Peyer's patch (tissue), 4 donors: ENCODE measurements at places on chromosomes 12 and 14. TPM values are rescaled to one million over a fixed set of nuclear protein-coding genes. Genes with fewer than 3 reads are reported as not detected.
A peak's percentile ranks its signal among the peaks of the same experiment; 100 is the strongest.

The PRH2 gene
- total RNA-seq: not detected

The PLD4 gene
- total RNA-seq: 1.7 TPM

The PLXNC1 gene
- total RNA-seq: 0.88 TPM

The ANKRD33 gene
- total RNA-seq: not detected

The ITGB7 gene
- total RNA-seq: 3.8 TPM

The DBX2 gene
- total RNA-seq: not detected

The AQP6 gene
- not detected for total RNA-seq

The CCDC38 gene
- total RNA-seq: not detected

The SLC5A8 gene
- 0.54 TPM for total RNA-seq

DNA sequence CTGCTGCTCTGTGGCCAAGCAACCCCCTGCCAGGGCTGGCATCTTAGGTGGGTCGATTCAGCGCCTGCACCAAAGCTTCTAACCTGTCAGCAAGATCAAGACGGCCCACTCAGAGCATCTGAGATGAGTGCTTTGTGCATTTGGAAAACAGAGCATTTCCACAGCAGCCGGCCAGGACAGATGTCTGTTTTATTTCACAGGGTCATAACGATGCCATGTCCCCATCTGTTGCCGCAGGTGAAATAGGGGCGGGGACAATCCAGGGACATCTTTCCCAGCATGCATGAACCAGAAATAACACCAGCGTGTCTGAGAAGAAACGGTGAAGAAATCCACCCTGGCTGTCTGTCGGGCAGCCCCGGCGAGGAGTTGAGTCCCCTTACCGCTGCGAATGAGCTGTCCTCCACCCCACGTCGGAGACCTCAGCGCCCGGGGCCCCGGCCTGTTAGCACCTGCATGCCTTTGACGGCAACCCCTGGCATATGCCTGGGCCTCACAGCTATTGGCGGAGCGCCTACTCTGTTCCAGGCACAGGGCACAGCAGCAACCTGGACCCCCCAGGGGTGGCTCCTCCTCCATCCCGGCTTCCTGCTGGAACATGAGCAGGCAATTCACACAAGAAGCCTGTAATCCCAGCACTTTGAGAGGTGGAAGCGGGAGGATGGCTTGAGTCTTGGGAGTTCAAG is 30.6 kb upstream of the ULK1 start:
- H3K4me1 ChIP-seq: no peaks in the 10 kb centered on the region
- H3K36me3 ChIP-seq: no peaks in the 10 kb centered on the region
- H3K27me3 ChIP-seq: no peaks in the 10 kb centered on the region
- no peak overlapping the region for H3K4me3 ChIP-seq
- H3K27ac ChIP-seq: no peak overlapping the region

DNA sequence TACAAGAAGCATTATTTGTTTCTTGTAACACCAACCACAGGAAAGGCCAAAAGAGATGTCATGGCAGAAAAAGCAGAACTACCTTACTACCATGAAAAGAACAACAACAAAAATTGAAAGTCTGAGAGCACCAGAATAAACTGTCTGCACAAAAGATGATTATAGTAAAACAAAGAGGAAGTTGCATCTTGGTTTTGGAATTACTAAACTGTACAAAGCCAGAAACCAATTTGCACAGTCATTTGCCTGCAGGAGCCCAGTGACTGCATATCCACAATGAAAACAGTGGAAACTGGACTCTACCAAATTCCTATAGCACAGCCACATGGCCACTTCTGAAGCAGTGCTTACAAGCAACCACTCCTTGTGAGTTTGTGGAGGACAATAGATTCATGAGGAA is 276.2 kb downstream of the SSPN start:
- H3K4me1 ChIP-seq: no peaks in the 10 kb centered on the region
- H3K36me3 ChIP-seq: no peaks in the 10 kb centered on the region
- peak overlapping the region; percentile 59 for H3K27ac ChIP-seq
- no peaks in the 10 kb centered on the region for H3K27me3 ChIP-seq
- H3K4me3 ChIP-seq: no peak overlapping the region

DNA sequence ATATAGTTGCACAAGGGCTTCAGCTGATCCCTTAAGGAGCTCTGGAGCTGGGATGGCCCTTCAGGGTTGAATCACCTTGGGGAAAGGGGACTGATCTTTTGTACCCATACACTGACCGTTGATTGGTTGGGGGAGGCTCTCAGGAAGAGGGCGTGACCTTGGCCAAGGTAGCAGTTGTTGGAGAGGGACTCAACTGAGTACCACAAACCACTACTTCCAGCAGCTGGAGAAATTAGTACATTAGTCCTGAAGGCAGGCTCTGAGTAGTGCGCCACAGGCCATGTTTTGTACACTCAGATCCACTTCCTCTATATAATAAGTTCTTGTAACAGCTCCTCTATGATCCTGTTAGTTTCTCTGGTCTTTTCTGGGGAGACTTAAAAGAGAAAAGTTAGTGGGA is 317.6 kb downstream of the CCDC91 start:
- H3K36me3 ChIP-seq: no peaks in the 10 kb centered on the region
- no peak overlapping the region for H3K4me3 ChIP-seq
- H3K27ac ChIP-seq: no peak overlapping the region

DNA sequence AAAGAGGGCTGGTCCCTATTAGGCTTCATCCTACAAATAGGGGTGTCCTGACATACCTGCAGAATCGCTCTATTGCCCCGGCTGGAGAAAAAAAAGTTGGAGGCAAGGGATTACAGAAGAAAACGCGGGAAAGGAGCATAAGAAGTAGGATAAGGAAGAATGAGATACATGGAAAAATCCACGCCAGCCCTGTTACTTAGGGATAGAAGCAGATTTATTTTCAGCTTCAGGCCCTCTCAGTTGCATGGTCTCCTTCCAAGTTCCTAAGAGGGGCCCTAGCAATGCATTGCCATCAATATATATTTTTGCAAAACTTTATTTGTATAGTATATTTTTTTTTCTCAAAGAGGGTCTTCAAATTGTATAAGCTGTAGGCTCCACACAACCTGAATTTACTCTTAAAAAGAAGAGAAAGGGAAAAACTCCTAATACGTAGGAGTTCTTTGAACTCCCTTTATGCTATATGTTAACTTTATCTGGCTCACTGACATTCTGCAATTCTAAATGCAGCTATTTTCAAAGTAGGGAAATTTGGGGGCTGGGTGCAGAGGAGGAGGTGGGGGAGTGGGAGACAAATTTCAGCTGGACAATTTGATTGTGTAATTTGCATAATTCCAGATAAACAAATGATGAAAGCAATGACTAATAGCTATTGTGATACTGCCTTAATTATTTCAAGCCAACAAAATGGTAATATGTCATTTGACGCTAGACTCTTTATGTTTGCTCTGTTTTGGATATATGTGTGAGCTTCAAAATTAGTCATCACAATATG is 137.7 kb upstream of the TRHDE start:
- no peak overlapping the region for H3K4me3 ChIP-seq
- H3K36me3 ChIP-seq: no peaks in the 10 kb centered on the region
- no peaks in the 10 kb centered on the region for H3K27me3 ChIP-seq
- no peaks in the 10 kb centered on the region for H3K4me1 ChIP-seq

DNA sequence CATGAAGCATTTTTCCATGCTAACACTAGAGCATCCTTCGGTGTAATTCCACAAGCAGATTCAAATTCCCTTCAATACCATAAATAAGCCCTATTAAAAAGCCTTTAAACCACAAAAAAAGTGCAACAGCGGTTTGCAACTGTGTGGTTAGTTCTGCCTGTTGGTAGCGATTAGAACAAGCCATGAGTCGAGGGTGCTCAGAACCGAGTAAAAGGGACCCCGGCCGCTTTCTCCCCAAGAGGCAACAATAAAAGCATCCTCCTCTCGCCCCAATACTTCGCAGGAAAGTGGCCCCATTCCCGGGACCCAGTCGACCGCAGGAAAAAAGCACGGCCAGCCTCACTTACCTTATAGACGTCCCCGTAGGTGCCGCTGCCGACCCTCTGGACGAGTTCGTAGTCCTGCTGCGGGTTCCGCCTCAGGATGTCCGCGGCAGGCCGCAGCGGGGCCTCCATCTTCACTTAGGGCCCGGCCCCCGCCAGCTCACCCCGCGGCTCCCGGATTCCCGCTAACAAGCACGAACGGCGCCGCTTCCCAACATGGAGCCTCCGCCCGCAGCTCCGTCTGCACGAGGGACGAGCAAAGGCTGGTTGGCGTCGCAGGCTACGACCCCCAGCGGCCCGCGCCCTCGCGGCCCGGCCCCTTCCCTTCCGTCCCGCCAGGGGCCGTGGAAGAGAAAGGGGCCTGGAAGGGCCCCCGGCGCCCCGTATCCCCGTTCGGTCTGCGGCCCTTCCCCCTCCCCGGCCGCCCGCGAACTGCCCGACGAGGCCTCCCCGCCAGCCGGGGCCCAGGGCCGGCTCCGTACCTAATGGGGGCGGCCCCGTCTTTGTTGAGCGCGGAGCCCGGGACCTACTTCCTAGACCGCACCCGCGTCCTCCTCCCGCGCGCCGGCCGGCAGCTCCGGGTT is 521 bp downstream of the MAP4K5 start:
- H3K27ac ChIP-seq: peak overlapping the region; percentile 96
- H3K4me1 ChIP-seq: no peaks in the 10 kb centered on the region
- DNase-seq: peak; percentile 76
- H3K36me3 ChIP-seq: no peaks in the 10 kb centered on the region
- peak overlapping the region; percentile 76 for H3K4me3 ChIP-seq
- no peaks in the 10 kb centered on the region for H3K27me3 ChIP-seq

GRCh38 chr12:93168751-93169150 is 209.0 kb upstream of the NUDT4 start:
- no peaks in the 10 kb centered on the region for H3K27me3 ChIP-seq
- H3K36me3 ChIP-seq: no peaks in the 10 kb centered on the region
- H3K4me3 ChIP-seq: no peak overlapping the region
- DNase-seq: no peak

DNA sequence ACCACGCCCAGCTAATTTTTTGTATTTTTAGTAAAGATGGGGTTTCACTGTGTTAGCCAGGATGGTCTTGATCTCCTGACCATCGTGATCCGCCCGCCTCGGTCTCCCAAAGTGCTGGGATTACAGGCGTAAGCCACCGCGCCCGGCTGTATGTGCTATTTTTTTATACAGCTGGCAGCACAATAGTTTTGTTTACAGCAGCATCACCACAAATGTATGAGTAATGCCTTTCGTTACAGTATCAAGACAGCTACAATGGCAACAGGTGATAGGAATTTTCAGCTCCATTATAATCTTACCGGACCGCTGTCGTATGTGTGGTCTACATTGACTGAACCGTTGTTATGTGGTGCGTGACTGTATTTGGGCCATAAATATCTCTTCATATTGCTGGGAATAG is 11.6 kb upstream of the MDM2 start:
- H3K36me3 ChIP-seq: no peaks in the 10 kb centered on the region
- DNase-seq: no peak
- no peaks in the 10 kb centered on the region for H3K4me1 ChIP-seq
- no peaks in the 10 kb centered on the region for H3K27me3 ChIP-seq
- H3K27ac ChIP-seq: no peak overlapping the region
- no peak overlapping the region for H3K4me3 ChIP-seq

DNA sequence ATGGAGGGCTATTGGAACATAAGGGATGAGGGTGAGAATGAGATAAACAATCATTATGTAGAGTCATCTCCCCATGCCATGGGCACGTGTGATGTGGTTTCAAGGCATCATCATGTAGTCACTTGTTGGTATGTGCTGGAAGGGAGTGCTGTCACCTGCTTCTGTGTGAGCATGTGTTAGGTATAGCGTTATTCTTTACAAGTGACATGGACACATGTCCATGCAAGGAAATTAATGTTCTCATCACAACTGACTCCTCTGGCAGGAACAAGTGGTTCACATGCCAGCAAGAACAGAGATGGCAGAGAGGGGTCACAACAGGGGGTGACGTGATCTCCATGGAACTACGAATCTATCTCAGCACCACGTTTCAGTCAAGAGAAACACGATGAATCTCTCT is 815.8 kb downstream of the BCL11B start:
- H3K36me3 ChIP-seq: no peaks in the 10 kb centered on the region
- no peaks in the 10 kb centered on the region for H3K4me1 ChIP-seq
- no peaks in the 10 kb centered on the region for H3K27me3 ChIP-seq
- no peak overlapping the region for H3K4me3 ChIP-seq
- DNase-seq: no peak
- no peak overlapping the region for H3K27ac ChIP-seq

DNA sequence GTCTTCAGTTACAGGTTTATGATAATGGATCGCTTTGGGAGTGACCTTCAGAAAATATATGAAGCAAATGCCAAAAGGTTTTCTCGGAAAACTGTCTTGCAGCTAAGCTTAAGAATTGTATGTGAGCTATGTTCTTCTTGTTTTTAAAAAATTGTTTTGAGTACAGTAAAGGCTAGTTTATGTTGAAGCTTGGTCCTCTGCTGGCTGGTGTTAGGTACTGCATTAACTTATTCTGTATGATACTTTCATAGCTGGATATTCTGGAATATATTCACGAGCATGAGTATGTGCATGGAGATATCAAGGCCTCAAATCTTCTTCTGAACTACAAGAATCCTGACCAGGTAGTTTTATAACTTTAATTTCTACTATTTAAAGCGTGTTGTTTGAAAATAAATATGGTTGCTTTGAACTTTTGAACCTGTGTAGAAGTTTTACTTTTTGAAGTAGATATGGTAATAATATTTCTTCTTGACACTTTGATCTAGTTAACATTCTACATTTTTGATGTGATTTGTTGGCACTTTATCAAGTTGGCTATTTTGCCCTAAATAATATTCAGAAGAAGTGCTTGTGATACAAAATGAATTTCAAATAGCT is 55.7 kb downstream of the VRK1 start:
- H3K4me1 ChIP-seq: no peaks in the 10 kb centered on the region
- no peaks in the 10 kb centered on the region for H3K27me3 ChIP-seq
- H3K4me3 ChIP-seq: no peak overlapping the region
- no peaks in the 10 kb centered on the region for H3K36me3 ChIP-seq
- DNase-seq: no peak
- no peak overlapping the region for H3K27ac ChIP-seq

DNA sequence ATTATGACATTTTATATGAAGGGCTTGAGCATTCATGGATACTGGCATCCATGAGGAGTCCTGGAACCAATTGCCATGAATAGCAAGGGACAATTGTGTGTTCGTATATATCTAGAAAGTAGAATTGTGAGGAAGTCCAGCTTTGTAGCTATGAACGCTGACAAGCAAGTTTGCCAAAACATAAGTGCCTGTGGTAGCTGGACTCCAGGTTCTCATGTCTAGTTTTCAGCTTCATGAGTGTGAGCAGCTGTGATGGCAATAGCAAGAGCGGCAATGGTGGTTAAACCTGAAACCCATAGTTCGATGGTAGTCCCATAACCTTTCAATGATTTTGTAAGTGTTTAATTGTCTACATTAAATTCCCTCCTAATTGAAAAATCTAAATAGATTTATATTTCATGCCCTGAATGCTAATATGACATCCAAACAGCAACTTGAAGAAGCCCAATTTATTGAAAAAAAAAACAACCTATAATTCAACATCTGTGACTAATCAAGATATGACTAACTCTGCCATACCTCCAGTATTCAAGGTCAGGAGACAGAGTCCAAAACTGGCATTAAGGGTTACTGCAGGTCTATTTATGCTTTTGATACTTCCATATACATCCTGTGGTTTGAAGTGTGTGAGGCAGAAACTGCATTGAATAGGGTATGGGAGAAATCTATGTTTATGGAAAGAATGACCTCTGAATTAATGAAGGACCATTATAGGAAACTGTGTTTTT is 50.3 kb upstream of the PCED1B start:
- H3K4me1 ChIP-seq: no peaks in the 10 kb centered on the region
- H3K27ac ChIP-seq: no peak overlapping the region

- no peak for DNase-seq
- H3K4me1 ChIP-seq: no peaks in the 10 kb centered on the region
- no peak overlapping the region for H3K4me3 ChIP-seq
- H3K27ac ChIP-seq: no peak overlapping the region
- no peaks in the 10 kb centered on the region for H3K27me3 ChIP-seq
Observed at GRCh38 chr12:14846042-14846587, 2.8 kb upstream of the ART4 start.
